Skeletal muscle tissue (tissue), 5 donors: ENCODE measurements at places on chromosomes 11 and 22. TPM values are rescaled to one million over a fixed set of nuclear protein-coding genes. Genes with fewer than 3 reads are reported as not detected.

Gene CRYBA4
- total RNA-seq, result not detected

Gene OR5A1
- not detected for total RNA-seq

Gene KCNQ1OT1
- 6.8 TPM for total RNA-seq

Gene OR8D4
- under 0.01 TPM for total RNA-seq

Gene GLYAT
- not detected for total RNA-seq

Gene PDGFB
- total RNA-seq, result 8.9 TPM

Gene RAB6A
- 87.2 TPM for total RNA-seq

Gene SOX10
- 4.2 TPM for total RNA-seq

Gene ALDH3B2
- not detected for total RNA-seq

Gene MRGPRX3
- total RNA-seq, result not detected

Gene SLCO2B1
- total RNA-seq, result 9.4 TPM

Gene FOLR1
- total RNA-seq, result 1.0 TPM

Gene RFPL3
- total RNA-seq, result not detected

Gene KRTAP5-9
- total RNA-seq, result not detected

Gene RTN4R
- 2.6 TPM for total RNA-seq

Gene GLYATL2
- 0.52 TPM for total RNA-seq

Gene ALDH3B1
- 2.6 TPM for total RNA-seq

Gene TMEM25
- total RNA-seq, result 8.9 TPM

Gene BAIAP2L2
- not detected for total RNA-seq

Gene RNF26
- total RNA-seq, result 2.1 TPM

Gene NPAS4
- under 0.01 TPM for total RNA-seq

Gene PHLDA2
- not detected for total RNA-seq

Gene SIPA1
- total RNA-seq, result 15.7 TPM

Gene GAS2L1
- 3.1 TPM for total RNA-seq

Gene GPR83
- not detected for total RNA-seq

Gene GAB4
- not detected for total RNA-seq

Gene MYOD1
- total RNA-seq, result 22.4 TPM

Gene C22orf31
- 1.6 TPM for total RNA-seq

Gene PPARA
- total RNA-seq, result 18.8 TPM

Gene CHRNA10
- total RNA-seq, result 0.52 TPM

Gene IL18
- total RNA-seq, result 0.52 TPM

Gene SYT7
- 1.6 TPM for total RNA-seq

Gene TMEM121B
- total RNA-seq, result 2.6 TPM

Gene MPEG1
- 11.0 TPM for total RNA-seq

Gene DAGLA
- 1.0 TPM for total RNA-seq

Gene BDNF
- total RNA-seq, result 1.0 TPM

Gene RIMBP3B
- total RNA-seq, result not detected

Gene ZNRD2
- 23.0 TPM for total RNA-seq

Gene OR4B1
- total RNA-seq, result not detected

Gene CD44
- 133 TPM for total RNA-seq
